ENCODE measurements at places on chromosomes 6 and 20.
A peak's percentile ranks its signal among the peaks of the same experiment; 100 is the strongest.

- no peak for DNase-seq
Observed at GRCh38 chr20:57465943-57466342, 59.0 kb downstream of the CTCFL start.

DNA sequence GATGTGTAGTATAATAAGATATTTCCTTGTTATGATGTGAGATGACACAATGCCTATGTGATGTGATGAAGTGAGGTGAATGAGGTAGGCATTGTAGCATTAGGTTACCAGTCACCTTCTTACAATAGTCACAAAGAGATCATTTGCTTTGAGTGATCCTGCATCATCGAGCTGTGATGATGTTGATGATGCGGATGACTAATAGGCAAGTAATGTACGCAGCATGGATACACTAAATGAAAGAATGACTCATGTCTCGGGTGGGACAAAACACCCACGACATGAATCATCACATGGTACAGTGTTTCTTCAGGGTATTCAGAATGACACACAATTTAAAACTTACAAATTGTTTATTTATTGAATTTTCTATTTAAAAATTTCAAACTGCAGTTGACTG lies 806.3 kb upstream of the GJE1 start:
- DNase-seq = peak; percentile 1

DNA sequence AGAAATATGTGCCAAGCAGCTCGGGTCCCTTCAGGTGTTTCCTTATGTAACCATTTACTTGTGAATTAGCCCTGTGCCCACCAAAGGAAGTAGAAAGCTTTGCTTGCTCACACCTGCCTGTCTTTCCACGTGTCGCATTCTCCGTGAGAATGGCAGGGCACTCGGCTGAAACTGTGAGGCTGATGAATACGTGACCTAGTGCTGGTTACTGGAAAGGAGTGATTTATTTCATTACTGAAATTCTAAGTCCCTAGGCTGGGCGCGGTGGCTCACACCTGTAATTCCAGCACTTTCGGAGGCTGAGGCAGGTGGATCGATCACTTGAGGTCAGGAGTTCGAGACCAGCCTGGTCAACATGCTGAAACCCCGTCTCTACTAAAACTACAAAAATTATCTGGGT lies 45.9 kb upstream of the TULP1 start:
- DNase-seq = no peak

DNA sequence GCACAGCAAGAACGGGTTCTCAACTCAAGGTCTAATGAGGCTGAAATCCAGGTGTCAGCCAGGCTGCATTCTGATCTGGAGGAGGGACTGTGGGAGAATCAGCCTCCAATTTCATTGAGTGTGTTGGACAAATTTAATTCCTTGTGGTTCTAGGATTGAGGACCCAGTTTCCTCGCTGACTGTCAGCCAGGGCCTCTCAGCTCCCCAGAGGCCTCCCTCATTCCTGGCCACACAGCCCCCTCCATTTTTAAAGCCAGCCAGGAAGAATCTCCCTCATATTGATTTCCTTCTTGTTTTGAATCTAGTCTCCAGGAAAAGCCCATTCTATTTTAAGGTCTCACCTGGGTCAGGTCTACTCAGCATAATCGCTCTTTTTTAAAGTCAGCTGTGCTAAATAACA lies 73.7 kb upstream of the ARMC2 start:
- DNase-seq = no peak

- DNase-seq = no peak
Observed at GRCh38 chr20:25050501-25051350, 7.2 kb downstream of the ACSS1 start.

DNA sequence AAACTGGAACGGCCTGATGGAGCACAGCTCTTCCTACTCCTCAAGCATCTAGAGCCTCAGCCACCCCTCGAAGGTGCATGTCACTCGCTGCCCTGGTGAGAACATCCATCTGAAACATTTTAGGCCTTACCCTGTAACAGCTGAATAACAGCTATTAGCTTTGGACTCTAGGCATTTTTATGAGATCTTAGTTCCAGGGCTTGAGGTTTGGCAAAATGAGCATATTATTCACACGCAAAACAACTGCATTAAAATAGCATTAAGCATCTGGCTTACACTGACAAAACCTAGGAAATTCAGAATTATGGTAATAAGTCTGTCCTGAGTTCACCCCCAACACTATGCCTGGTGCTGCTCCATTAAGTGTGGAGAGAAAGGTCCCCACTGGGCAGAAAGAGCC lies 56.1 kb downstream of the ADAT2 start:
- DNase-seq = no peak

DNA sequence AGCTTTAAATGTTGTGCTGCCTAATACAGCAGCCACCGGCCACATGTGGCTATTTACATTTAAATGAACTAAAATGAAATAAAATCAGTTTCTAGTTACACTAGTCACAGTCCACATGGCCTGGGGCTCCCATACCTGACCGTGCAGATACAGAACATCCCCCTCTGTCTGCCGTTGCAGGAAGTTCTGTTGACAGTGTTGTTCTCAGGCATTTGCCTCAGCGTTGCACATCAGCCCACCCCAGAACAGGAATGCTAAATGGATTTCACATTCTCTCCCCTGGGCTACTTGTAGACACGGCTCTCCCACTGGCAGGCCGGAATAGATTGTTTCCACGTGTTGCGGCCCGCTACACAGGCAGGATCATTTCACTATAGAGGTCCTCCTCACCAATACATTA lies 26.3 kb downstream of the JAG1 start:
- DNase-seq = no peak

Data from activated T-helper 1 cell treated with Interleukin-2 at 50 U/mL for 16 hours (primary cell).